ENCODE measurements at places on chromosomes 4 and X.

GRCh38 chr4:130210864-130211263 lies 1114.9 kb downstream of the C4orf33 start:
- DNase-seq = no peak

GRCh38 chr4:57020467-57021101 lies 41.9 kb downstream of the POLR2B start:
- no peak for DNase-seq

- DNase-seq = no peak
Measured at GRCh38 chrX:28311466-28311865, 275.8 kb upstream of the IL1RAPL1 start.

DNA sequence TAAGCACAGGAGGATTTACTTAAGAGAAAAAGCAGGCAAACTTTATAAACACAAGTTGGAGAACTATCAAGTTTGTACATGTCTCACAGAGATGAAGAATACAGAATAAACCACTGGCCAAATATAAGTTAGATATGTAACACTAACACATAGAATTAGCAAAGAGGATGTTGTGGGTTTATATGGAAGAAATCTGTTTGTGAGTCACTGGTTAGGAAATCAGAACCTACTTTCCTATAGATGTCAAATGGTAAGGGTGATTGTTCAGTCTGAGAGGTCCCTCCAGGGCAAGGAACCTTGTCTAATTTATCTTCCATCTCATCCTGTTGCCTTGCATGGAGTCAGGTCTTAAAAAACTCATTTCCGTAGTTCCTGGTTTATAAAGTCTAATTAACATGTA lies 14.8 kb upstream of the ART3 start:
- no peak for DNase-seq

- no peak for DNase-seq
Measured at GRCh38 chr4:122129061-122129460, 23.1 kb upstream of the BLTP1 start.

GRCh38 chr4:88276952-88277710 lies 7.2 kb downstream of the PPM1K start:
- no peak for DNase-seq

GRCh38 chr4:84874619-84875018 lies 91.9 kb downstream of the WDFY3 start:
- no peak for DNase-seq

DNA sequence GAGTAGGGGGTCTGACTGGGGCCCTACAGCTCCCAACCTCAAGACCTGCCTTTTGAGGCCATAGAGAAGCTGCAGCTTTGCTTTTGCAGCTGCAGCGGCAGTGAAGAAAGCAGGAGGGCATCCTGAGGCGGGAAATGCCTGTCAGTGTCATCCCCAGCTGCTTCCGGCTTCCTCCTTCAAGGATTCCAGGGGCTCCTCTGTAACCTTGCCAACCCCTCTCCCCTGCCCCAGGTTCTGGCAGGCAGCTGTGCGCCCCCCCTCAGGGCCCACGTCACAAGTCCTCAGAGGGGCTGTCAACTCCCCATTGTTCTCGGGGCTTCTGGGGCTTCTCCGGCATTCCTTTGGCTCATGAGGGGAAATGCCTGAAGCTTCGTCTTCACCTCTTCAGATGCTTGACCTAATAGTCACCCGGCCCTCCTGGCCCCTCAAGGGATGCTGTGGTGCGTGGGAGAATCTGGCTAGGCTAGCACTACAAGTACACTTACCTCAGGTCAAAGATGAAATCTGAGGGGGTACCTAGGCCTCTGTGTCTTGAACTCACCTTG lies 31.9 kb downstream of the APLN start:
- DNase-seq = no peak

DNA sequence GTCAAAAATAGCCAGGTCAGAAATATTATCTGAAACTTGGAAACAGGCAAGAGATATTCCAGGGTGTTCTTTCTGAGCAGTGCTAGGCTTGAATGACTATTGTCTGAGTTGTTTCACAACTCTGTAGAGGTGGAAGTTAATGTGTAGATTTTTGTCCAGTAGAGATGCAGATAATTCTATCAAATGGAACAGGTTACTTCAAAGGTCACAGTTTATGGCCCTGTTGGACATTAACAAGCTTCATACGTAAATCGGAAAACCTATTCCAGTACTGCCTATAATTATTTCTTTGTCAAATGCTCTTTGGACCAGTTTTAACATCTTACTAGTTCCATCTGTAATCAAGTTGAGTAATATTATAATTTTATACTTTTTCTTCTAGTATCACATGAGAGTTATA lies 1639.4 kb upstream of the TENM3 start:
- no peak for DNase-seq

DNA sequence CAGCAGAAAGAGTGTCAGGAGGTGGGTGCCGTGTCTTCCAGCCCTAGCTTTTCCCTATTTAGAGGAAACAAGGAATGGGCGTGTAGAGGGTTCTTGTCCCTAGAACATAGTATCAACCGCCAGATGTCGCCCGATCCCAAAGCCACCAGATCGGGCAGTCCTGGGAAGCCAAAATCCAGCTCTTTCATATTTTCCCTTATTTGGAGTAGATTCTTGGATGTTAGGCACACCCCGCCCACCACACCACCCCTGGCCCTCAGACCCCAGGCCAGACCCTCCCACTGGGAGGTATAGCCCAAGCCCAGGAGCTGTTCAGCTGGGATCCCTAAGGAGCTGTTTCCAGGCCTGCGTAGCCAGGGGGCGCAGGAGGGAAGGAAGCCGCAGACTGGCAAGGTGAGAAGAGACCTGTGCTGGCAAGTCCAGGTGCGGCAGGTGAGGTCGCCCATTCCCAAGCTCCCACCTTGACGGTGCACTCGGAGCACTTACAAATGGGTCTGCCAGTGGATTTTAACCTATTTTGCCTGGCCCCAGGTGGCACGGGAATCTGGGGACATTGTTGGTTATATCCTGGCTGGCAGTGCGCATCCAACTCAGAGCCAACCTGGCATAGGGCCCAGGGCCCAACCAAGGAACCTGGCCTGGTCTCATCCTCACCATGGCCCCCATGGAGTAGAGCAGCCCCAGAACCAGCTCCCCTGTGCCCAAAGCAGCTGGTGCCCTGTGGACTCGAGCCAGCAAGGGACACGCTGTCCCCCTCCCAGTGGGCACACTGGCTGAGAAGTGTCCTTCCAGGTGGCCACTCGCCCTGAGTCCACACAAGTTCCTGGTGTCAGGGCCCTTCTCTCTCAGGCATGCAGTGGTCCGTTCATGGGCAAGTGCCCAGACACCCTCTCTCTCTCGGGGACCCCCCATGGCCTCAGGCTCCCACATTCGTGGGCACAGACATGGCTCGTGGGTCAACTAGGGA lies 811 bp downstream of the FLNA start:
- no peak for DNase-seq

DNA sequence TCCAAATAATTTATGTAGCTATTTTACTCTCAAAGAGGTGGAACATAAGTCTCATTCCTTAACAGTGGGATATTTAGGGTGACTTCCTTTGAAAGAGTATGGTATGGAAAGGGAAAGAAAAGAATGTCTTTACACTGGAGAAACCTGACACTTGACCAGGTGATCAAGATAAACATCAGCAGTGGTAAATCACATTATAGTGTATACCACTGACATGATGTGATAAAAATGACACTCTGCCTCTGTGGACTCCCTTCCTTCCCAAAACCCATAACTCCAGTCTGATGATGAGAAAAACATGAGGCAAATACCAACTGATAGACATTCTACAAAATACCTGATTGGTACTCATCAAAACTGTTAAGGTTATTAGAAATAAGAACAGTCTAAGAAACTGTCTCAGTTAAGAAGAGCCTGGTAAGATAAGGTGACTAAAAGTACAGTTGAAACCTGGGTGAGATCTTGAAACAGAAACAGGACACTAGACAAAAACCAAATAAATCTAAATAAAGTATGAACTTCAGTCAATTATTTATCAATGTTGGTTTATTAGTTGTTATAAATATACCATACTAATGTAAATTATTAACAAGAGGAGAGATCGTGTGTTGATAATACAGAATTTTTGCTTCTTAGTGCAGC lies 144.2 kb upstream of the PCDH18 start:
- no peak for DNase-seq

DNA sequence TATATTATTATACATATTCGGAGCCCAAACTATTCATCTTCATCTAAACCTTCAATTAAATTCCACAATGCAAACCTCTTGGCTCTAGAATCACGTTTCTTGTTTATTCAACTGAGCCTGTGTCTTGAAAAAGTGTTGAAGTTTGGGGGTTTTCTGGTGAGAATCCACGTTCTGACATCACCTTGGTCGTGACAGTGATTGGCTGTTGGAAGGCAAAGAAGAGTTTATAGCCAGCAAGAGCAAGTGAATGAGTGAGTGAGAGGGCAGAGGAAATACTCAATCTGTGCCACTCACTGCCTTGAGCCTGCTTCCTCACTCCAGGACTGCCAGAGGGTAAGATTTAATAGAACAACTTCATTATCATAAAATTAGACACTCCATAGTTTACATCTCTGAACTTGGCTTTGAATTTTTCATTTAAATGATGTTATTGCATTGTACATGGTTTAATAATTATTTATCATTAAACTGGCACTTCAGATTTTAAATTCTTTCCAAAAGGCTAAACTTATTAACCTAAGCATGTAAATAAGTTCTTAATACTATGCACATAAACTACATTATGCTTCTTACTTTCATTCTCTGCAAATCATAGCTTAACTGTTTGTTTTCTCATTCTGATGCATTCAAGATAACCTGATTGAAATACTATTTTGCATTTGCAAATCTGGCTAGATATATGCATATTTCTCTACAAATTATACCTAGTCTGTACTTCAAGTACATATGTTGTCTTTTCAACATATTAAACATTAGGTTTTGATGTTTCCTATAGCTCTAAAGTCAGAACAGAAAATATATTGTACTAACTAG lies at the start of gene IBSP:
Gene IBSP, plus strand, starts transcription at position 254 of the 813 bp plus-strand sequence. CDS start 2,808 bp downstream, outside the sequence.
- no peak for DNase-seq

DNA sequence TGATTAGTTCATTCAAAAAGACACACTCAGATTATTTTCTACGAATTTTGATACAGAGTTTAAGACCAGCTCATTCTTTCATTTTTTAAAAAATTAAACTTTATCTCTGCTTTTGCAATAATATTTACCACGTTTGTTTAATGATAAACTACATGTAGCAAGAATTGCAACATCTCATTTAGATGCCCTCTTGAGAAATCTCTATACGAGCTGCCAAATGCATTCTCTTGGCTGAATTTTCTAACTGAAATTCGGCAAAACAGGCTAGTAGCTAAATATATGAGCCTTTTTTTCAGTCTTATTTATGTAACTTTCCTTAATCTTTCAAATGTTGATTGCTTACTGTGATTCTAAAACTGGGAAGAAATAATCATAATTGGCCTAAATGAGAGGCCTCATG lies 2.1 kb upstream of the GC start:
- no peak for DNase-seq

DNA sequence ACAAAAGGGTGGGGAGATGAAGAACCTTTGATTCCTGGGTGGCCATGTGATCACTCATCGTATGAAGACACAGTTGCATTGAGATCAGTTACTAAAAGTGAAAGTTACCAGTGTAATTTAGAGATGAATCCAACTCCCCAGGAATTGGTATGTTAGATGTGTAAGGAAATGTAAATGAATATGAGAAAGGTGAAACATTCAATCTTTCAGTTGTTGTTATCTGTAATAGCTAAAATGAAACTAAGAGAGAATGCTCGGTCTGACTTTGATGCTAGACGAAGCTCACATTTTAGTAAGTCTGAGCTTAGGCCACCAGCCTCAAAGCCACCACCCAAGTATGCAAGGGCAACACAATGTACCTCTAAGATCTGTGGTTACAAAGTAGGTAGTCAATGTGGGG lies 194.3 kb upstream of the POF1B start:
- DNase-seq = no peak

- DNase-seq = peak; percentile 34
Measured at GRCh38 chr4:1026115-1026514, 14.7 kb downstream of the FGFRL1 start.

- DNase-seq = no peak
Measured at GRCh38 chrX:7446815-7447214, 298.9 kb upstream of the PUDP start.

DNA sequence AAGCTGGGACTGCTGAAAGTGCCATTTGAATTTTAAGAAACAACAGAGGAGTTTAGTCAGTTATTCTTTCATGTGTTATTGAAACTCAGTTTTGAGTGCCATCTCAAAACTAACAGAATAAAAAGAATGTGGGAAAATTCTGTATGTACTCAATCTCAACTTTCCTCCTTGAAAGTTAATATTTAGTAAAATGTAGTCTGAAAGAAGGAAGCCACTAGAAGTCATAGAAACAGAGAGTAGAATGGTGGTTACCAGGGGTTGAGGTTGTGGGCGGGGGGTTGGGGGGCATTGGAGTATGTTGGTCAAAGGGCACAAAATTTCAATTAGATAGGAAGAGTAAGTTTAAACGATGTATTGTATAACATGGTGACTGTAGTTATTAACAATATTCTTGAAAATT lies 628.3 kb upstream of the MAGEB2 start:
- DNase-seq = no peak

DNA sequence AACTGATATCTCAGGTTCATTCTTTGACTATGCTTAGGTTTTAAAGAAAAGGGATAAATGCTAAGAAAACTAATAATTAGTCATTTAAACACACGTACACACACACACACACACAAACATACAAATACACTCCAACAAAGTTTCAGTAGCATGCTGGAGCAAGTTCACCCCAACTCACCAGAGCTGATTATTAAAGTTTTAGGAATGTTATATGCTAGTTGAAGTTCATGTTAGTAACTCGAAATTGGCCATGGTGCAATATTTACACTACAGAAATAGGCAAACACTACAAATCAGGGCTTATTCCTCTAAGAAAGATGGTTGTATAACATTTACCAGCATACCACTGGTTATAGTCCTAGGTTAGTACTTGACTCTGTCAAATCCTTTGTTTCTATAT lies 384.0 kb upstream of the DIPK2B start:
- no peak for DNase-seq

DNA sequence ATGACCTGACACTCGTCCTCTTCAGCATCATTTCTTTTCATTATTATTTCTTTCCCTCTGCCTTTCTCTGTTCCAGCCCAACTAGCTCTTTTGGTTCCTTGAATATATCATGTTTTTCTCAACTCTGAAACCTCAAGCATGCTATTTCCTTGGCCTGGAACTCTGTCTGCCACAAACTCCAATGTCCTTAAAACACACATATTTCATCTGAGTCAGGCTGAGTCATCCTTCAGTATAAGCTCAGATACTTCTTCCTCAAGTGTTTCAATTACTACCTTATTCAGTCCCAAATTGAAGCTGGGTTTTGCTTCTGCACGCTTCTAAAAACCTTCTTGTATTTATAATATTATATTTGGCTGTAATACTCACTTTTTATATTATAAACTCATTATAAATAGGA lies 424.2 kb downstream of the PDGFC start:
- DNase-seq = no peak

- DNase-seq = no peak
Measured at GRCh38 chrX:30282527-30282926, 26.7 kb downstream of the NR0B1 start.

DNA sequence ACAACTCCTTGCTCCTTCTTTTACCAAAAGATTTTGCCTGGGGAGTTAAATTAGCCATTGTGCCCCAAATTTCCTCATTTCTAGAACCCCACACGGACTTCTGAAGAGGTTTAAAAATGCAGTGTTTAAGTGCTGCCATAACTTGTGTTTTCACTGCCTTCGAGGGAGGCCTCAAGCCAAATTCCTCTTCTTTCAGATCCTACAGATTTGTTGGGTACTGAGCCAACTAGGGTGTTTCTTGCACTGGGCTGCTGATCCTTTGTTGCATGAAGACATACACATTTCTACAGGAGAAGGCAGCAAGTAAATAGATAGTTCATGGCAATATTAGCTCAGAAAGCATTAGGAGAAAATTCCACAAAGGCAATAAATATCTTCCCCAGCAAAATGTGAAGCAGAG lies 43.8 kb downstream of the GLRA2 start:
- DNase-seq = no peak

GRCh38 chr4:76943129-76943620 lies 6.4 kb upstream of the SEPTIN11 start:
- no peak for DNase-seq

Data from CD4-positive, alpha-beta memory T cell (primary cell).